Activated CD4-positive, alpha-beta memory T cell treated with anti-CD3 and anti-CD28 coated beads, Interleukin-2, amount 10 ng/mL, durations not matched to agents 7 days and 5 days (primary cell): ENCODE measurements at places on chromosomes 13 and 19. TPM values are rescaled to one million over a fixed set of nuclear protein-coding genes. Genes with fewer than 3 reads are reported as not detected.
A peak's percentile ranks its signal among the peaks of the same experiment; 100 is the strongest.

MEX3D gene
- 8.4 TPM for total RNA-seq

SGCG gene
- total RNA-seq: not detected

LILRA1 gene
- total RNA-seq: not detected

- no peak for DNase-seq
Observed at GRCh38 chr19:45297674-45298073, 25.0 kb downstream of the CKM start.

GRCh38 chr13:42762917-42763316, 18.5 kb upstream of the FAM216B start:
- DNase-seq: no peak

- DNase-seq: peak; percentile 60
Observed at GRCh38 chr19:58519087-58519354, 589 bp downstream of the ZBTB45 start.
